ENCODE measurements at places on chromosomes 12 and 14.

DNA sequence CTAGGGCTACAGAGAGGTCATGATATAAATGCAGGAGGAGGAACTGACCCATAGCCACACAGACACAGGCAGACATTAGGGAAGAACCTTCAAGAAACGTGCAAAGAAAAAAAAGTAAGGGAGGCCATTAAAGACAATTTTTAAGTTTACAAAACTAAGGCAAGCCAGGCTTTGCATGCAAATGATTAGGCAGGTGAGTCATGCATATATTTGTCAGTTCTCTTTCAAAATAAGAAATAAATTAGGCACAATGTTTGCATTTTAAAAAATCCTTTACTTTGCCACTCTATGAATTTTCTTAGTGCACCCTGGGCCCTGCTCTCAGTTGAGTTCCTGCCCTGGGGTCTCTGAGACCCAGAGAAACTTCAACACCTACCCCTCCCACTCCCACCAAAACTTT, 75.0 kb downstream of the PRMT8 start:
- no peak for DNase-seq

DNA sequence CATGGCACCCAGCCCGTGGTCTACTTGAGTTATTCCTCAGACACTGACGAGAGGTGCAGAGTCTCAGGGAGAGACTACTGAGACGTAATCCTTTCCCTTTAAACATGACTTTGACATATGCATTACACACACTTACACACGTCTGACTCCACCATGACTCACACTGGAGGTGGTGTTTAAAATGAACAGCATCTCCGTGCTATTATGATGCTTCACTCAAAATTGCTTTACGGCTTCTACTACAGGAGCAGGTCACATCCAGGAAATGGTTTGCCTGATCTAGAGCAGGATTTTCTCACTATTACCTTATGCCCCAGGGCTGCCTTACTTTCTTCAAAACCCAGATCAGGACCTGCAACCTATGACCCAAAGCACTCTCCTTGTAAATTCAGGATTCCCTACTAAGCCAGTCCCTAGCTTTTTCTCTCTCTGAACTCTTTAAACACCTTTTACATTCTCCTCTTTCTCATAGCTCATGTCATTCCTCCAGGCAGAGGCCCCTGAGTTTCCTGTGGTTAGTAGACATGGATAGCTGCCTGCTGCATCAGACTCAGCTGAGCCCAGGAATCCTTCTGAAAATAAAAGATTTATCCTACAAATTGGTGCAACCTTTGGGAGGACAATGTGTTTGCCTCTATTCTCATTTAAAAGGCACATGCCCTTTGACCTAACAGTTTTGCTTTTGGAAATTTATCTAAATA, 31.2 kb downstream of the TMCC3 start:
- no peak for DNase-seq

DNA sequence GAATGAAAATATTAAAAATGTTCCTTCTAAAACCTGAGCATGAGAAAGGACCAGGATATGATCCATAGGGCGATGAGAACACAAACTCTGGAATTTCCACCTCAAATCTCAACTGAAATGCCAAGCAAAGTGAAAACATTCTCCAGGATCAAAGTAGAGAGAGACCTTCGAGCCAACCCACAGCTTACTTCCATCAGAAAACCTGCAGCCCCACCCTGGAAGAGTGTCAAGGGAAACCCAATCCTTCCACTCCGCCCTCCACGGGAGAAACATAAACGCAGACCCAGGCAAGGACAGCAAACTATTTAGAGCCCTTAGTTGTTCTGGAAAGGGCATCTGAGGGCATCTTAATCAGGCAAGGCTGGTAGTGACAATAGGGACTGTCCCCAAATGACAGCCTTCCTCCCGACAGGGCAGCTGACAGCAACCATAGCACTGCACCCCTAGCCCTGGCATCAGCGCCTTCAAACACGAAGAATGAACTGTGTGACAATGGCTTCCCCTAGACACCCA, 21.8 kb downstream of the SLC15A4 start:
- no peak for DNase-seq

DNA sequence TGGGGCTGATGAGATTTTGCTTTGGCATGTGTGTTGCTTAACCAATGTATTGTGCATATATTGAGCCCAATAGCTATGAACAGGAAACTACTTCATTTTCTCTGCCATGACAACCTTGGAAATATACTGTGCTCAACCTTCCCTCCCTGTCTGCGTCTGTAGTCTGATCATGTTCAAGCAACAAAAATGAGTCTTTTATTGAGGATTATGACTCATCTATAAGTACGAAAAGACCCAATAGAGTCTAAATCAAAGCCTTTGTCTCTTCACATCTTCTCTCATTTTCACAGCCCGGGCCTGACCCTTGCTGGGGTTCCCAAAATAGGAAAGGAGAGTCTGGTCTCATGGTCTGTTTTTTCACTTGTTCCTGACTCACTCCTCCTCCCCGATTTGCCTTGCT, 158.2 kb downstream of the CAND1 start:
- no peak for DNase-seq

DNA sequence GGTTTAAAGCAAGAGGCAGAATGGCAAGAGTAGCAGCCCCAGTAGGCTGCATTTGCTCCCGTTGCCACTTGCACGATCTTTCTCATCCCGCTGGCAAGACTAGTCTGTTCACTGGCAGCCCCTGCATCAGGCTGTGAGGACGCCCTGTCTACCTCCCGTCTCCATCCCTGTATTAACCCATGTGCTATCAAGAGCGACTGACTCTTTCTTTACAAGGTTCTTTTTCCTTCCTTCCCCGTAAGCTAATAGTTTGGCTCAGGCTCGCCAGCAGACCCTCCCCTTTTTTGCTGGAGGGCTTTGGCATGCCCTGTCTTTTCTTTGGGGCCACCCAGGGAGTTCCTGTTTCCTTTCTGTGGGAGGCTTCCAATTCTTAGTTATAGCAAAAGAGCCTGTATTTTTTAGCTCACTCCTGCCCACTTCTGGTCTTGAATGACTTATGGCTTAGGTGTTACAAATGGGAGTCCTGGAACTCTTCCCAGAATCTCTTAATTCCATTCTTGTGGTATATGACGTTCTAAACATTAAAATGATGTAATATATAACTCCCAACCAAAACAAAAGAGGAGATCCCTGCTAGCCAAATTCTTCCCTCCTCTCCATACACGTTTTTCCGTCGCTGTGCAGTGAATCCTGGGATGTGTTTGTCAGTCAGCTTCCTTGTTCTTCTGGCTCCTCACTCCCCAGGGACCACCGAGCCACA, 149.0 kb downstream of the PRKCH start:
- no peak for DNase-seq

GRCh38 chr12:77725611-77726010, 105.1 kb upstream of the NAV3 start:
- no peak for DNase-seq

DNA sequence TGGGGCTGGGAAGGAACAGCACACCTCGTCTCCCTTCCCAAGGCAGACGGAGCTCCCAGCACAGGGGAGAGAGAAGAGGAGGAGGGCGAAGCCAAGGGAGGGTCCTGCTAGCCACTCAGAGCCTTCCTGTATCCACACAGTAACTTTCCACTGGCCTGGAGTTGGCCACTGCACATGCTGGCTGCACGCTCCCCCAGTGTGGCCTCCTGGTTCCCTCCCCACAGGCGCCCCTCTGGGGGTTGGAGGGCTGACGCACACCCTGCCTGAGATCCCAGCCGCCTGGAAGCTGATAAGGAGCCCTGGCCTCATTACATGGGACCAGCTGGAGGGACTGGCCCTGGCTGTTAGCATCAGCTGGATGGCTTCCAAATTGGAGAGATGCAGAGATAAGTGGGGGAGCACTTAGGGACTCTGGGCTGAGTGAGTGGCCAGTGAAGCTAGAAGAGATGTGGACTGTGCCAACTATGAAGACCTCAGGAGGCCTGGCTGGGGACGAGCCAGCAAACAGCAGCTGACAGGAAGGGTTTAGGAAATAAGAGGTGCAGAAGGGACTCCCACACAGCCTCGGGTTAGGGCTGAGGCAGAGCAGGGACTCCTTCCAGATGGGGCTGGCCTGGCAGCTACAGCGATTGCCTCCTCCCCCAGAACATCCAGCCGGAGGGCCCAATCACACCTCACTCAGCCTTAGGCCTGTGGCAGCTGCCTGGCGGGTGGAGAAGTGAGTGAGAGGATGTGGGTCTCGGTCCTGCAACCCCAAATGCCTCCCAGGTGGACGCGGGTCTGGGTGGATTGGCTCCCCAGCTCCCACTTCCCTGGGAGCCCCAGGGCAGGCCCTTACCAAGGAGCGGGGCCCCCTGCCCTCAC, 26.3 kb upstream of the BCDIN3D start:
- DNase-seq, result no peak

DNA sequence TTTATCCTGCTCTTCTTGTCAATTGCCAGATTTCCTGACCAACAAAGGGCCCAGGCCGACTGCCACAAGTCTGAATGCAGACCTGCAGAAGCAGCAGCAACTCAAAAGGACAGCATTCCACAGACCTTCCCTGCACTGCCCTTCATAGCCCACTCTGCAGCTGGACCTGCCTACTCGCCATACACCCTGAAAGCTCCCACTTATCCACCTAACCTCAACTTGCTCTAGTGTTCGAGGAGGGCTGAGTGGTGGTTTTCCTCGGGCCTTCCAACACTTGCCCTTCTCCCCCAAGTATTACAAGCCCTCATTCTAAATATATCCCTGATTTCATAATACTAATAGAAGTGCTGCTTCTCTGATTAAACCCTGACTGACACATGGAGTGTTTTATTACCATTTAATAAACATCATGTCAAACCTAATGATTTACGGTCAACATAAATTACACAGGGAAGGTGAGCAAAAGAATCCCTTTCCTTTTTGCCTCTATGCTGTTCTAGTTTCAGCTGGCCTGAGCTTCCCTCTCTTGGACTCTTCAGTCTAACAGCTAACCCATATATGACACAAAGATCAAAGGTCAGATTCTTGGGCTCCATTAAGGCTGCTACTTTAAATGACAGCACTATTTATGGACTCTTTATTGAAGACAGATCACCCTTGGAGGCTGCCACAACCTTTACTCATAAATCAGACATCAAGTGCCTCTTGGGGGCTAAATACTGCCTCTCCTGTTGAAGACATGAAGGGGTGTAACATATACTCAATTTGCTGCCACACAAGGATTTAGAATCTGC, 1546.9 kb upstream of the TMEM132C start:
- no peak for DNase-seq

DNA sequence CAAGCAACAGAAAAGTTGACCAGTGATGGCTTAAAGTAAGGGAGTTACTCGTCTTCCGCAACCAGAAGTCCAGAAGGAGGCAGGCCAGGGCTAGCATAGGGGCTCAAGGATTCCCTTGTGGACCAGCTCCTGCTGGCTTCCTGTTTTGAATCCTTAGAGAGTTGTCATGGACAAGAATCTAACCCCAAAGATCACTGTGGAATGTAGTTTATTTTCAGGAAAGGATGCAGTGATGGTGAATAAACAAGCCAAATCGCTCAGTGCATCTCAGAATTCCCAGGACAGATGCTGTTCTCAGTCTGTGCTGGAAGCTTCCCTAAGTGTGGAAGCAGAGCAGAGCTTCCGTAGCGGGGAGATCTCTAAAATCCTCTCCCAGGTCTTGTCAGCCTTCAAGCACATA, 311.3 kb downstream of the C12orf75 start:
- DNase-seq, result no peak

DNA sequence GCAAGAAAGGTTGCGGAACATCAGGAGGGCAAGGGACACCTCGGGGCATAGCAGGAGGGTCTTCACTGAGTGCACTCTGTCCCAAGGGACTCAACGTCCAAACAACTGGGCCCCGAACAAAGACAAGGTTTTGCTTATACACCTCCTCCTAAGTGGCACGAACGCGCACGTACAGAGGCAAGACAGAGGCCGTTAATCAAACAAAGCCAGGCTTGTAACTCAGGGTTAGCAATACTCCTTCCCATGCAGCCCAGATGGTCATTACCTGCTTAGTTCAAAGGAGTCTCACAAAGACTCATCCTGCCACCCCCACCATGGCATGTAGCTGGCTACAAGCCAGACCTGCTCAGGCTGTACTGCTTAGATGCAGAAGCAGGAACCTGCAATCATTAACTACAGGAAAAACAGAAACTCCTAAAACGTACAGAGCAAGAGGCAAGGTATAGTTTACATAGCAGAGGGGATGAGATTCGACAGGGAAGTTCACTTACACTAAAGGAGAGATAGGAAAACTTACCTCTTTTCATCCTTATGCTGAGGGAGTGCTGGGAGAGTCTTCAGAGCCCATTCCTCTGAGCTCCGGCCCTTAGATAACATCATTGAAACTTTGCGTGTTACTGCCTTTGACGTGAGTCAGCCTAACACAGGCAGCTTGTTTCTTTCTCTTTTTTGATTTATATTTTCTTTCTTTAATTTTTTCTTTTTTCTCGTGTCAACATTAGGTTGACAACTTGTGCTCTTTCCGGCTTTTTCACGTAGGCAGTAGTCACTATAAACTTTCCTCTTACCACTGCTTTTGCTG, 1319.1 kb downstream of the TMEM121 start:
- peak; percentile 49 for DNase-seq

DNA sequence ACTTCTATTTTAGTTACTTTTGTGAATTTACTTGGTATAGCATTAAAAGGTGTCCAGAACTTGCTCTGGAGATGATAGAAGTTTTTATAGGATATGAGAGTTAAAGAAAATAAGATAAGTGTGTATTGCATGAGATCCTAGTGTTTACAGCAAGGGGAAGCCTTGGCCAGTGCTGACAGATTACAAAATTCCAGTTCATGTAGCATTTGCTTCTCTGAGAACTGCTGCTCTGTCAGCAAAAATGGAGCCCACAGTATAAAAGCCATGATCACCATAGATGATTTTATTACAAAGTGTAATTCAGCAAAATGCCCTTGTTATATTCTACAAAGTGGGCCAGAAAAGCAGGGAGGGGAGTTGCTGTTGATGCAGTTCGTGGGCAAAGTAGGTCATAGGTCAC, 40.0 kb upstream of the ATF1 start:
- no peak for DNase-seq

- DNase-seq, result no peak
Measured at GRCh38 chr12:24907464-24907863, 41.4 kb downstream of the BCAT1 start.

- DNase-seq, result no peak
Measured at GRCh38 chr12:47981496-47982260, 18.3 kb downstream of the TMEM106C start.

DNA sequence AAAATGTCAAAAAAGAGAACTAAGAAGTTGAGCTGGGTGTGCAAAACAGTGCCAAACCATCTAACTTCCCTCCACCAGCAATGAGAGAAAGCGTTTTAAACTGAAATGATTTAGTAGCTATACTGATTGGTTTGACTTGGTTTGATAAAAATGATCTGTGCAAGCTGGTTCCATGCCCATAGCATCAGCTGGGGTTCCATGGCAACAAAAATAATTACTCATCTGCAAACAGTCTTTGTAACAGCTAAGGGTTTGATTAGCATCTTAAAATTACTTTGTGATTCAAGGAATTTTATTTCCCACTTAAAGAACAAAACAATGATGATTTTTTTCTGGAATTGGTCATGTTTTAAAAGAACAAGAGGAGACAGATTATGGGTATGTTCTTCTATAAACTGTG, 15.0 kb upstream of the BICD1 start:
- DNase-seq, result no peak

- DNase-seq, result no peak
Measured at GRCh38 chr14:77955816-77956484, 156.0 kb downstream of the ADCK1 start.

All from GM06990 (cell line).